A549 treated with dexamethasone at 1 μM for 4 hours (cell line): ENCODE measurements at places on chromosomes 2 and 18. TPM values are rescaled to one million over a fixed set of nuclear protein-coding genes. Genes with fewer than 3 reads are reported as not detected.

Gene TRABD2A
- 11.2 to 16.2 TPM (median 14.5 TPM) in 5 replicates for total RNA-seq

Gene IL1A
- 0.18 to 0.50 TPM (median 0.29 TPM) in 5 replicates for total RNA-seq

Gene QPCT
- 20.1 to 22.8 TPM (median 21.9 TPM) in 5 replicates for total RNA-seq

Gene MZT2B
- 283 to 351 TPM (median 338 TPM) in 5 replicates for total RNA-seq

Gene LMAN1
- 28.2 to 39.8 TPM (median 35.2 TPM) in 5 replicates for total RNA-seq
